ENCODE measurements at places on chromosomes 12 and 14.

DNA sequence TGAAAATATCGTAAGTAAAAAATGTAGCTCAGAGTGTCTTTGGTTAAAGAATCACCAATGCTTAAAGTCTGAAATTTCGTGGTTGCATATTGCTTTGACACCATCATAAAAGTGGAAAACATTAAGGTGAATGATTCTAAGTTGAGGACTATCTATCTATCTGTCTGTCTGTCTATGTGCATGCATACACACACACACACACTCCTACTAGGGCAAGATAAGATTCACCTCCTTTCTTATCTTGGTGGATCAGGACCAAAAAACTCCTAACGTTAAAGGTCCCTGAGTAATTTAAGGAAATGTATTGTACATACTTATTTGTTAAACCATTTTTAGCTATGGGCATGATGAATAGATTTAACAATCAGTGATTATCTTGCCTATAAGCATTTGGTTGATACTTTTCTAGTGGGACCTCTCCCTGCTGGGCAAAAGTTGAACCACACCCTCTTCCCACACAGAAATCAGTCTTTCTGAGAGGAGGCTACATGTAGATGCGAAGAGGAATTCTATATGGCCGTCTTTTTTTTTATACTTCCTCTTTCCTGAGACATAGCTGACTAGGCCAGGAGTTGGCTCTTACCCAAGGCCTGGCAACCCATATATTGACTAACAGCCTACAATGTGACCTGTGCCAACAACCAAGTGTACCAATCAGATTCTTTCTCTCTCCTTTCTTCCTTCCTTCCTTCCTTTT lies 19.3 kb upstream of the LLPH start:
- peak; percentile 11 for DNase-seq

DNA sequence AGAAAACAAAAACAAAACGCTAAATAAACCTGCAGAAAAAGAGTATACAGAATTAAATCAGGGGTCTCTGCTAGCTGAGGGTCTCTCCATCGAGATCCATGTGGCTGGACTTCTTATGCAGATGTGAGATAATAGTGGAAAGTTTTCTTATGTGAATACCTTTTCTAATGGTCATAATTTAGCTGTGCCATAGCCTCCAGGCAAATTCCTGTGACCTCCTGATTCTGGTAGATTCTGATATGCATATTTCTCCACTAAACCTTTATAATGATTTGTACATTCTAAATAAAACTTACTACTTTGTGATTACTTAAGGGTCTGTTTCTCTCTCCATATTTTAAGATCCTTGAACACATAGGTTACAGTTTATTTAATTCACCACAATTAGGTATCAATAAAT lies 1002.6 kb downstream of the GALC start:
- DNase-seq = no peak

- peak; percentile 84 for DNase-seq
Measured at GRCh38 chr12:100967189-100967588, 172.6 kb downstream of the ANO4 start.

- no peak for DNase-seq
Measured at GRCh38 chr14:72975770-72976169, 49.5 kb downstream of the DCAF4 start.

- no peak for DNase-seq
Measured at GRCh38 chr14:102749393-102750305, 27.6 kb upstream of the TRAF3 start.

DNA sequence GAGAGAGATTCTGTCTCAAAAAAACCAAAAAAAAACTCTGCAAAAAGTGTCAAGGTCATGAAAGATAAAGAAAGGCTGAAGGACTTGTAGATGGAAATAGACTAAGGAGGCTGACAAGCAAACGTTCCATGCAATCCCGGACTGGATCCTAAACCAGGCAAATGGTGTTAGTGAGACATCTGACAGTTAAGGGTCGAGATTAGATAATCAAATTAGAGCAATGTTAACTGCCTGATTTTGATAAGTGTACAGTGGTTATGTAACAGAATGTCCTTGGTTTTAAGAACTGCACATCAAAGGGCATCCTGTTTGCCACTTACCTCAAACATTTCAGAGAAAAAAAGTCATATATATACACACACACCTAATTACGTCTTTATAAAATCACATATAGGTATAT lies 3.5 kb upstream of the RAN start:
- DNase-seq = no peak

GRCh38 chr12:91009319-91009950 lies 4.7 kb upstream of the EPYC start:
- no peak for DNase-seq

GRCh38 chr14:65361920-65362319 lies 50.6 kb upstream of the FUT8 start:
- no peak for DNase-seq

DNA sequence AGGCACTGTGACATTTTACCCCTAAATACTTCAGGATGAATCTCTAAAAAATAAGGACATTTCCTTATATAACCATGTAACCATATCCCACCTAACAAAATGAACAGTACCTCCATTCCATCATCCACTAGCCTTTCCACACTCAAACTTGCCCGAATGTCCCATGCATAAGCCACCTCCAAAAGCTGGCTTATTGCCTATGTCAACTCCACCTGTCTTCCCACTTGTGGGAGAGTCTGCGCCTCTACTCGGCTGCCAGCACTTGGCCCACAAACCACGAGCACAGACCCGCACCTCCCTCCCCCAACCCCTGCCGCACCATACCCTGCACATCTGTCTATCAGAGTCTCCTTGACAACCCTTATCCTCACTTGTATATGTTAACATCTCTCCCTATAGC lies 165.8 kb downstream of the CALM1 start:
- no peak for DNase-seq

DNA sequence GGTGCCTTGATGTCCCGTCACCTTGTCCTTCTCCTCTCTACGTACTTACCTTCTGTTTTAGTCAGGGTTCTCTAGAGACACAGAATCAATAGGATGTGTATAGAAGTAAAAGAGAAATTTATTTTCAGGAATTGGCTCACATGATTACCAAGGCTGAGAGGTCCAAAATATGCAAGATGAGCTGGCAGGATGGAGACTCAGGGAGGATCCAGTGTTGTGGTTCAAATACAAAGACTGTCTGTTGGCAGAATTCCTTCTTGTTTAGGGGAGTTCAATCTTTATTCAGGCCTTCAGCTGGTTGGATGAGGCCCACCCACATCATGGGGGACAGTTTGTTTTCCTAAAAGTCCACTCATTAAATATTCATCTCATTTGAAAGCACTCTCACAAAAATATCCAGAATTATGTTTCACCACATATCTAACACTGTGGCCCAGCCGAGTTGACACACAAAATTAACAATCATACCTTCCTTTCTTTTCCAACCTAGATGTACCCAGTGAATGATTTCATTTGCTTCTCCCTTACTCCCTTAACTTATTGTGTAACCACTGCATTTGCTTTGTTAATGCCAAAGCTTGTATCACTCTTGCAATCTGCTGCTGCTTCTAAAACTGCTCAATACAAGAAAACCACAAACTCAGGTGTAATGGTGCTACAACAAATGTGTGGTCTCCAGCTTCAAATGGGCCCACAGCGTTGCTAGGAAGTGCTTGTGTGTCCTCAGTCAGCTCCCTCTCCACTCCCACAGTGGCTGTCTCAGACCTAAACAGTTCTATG lies 195.4 kb upstream of the ARHGAP5 start:
- no peak for DNase-seq

DNA sequence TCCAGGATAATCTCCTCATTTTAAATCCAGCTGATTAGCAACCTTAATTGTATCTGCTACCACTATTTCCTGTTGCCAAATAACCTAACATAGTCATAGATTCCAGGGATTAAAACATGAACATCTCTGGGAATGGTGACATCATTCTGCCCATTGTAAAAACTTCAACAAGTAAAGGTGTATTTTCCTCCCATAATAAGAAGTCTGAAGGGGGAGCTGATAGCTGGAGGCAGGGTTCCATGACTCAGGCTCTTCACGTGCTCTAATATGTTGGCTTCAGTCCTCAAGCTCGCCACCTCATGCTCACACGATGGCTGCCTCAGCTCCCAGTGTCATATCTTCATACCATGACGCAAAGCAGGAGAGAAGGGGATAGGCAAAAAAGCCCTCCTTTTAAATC lies 172.0 kb upstream of the VASH1 start:
- DNase-seq = no peak

GRCh38 chr14:39102265-39102968 lies 618 bp downstream of the SEC23A start:
- DNase-seq = peak; percentile 99

- DNase-seq = no peak
Measured at GRCh38 chr14:106831322-106831720, 1304.9 kb downstream of the TMEM121 start.

DNA sequence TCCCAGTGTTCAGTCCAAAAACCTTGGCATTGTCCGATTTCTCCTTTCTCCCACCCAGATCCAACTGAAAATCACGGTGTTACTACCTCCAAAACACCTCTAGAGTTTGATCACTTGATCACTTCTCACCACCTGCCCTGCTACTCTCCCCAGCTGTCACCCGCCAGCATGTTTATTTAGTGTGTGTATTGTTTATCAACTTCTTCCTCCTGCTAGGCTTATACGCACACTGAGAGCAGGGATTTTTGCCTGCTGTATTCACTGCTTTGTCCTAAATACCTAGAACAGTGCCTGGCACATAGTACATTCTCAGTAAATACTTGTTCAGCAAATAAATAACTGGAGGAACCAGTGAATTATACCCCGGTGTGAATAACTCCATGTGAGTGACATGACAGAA lies 5.0 kb downstream of the BDKRB1 start:
- DNase-seq = no peak

DNA sequence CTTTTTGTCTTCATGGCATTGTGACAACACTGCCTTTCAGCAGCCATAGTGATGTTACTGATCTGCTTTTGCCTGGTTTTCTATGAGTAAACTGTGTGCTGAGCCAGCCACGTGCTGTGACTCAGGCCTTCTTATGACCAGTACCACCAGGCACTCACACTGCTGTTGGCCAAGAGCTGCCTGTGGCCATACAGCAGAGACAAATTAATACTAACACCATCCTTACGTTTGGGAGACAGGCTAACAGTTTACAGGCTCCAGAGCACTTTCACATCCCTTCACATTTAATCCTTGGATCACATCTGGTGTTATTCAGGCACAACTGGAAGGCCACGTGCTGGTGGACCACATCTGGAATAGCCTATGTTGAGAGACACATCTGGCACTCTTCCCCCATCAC lies 377.9 kb downstream of the CCDC91 start:
- DNase-seq = no peak

DNA sequence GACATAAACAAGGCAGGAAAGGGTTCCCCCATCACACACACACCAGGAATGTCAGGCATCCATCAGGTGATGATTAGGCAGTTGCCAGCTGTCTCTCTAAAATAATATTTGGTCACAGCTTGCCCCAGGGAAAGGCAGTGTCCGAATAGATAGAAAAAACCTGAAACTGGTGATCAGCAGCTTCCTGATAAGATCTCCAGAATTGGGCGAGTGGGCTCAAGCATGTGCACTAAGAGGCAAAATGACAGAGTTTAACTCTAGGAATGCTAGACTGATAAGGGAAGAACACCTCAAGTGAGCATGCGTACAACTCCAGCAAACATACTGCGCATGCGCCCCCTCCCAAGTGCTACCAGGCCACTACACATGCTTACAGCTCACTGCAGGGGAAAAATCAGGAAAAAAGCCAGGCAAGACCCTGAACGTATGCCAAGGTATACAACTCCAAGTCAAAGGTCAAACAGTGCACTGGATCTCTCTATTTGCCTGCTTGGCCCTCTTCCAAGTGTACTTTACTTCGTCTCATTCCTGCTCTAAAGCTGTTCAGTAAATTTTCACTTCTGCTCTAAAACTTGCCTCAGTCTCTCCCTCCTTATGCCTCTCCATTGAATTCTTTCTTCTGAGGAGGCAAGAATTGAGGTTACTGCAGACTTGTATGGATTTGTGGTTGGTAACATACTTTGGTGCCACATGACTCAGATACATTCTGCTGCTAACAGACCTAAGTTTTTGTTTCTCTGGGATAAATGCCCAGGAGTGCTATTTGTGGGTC lies 73.5 kb upstream of the VASH1 start:
- DNase-seq = peak; percentile 43

GRCh38 chr14:90305176-90305601 lies 26.6 kb downstream of the NRDE2 start:
- no peak for DNase-seq

GRCh38 chr12:123937707-123938591 lies 34.7 kb downstream of the CCDC92 start:
- no peak for DNase-seq

DNA sequence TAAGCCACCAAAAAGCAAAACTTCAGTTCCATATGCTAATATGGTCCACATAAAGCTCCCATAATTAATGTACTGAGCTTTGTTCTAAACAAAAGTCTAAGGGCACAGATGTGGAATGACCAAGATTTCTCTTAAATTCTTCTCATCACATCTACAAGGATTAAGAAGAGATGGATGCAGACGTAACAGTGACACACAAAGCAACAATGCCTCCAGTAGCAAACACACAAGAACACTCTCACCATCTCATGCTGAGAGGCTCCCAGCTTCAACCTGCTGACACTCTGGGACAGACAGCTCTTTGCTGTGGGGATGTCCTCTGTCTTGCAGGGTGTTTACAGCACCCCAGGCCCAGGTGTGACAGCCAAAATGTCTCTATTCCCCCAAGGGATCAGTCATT lies 48.2 kb downstream of the SETD3 start:
- DNase-seq = no peak

GRCh38 chr12:117367006-117367638 lies 5.7 kb upstream of the NOS1 start:
- DNase-seq = peak; percentile 69

DNA sequence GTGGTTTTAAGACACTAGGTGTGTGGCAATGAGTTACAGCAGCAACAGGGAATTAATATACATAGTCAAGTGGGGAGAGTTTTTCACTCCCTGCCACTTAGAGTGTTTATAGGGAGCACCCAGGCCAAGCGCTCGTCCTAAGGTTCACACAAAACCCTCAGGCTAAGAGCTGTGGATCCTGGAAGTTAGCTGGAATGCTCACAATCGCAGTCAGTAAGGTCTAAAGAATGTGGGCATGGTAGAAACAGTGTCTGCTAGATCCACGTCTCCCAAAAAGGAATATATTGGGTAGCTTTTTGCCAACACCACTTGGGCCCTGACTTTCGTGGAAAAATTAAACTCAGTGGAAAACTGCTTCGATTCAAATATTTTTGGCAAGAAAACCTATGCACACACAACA lies 36.6 kb downstream of the STAB2 start:
- no peak for DNase-seq

- DNase-seq = no peak
Measured at GRCh38 chr12:72738811-72739210, 466.6 kb downstream of the TRHDE start.

GRCh38 chr12:14885718-14886221 lies at the start of gene MGP:
MGP (minus strand) TSS chr12:14885854; CDS start chr12:14885791, 63 bp downstream.
- no peak for DNase-seq

- no peak for DNase-seq
Measured at GRCh38 chr12:1117371-1117770, 126.3 kb downstream of the ERC1 start.

GRCh38 chr12:56775638-56776037 lies 12.5 kb downstream of the HSD17B6 start:
- no peak for DNase-seq

DNA sequence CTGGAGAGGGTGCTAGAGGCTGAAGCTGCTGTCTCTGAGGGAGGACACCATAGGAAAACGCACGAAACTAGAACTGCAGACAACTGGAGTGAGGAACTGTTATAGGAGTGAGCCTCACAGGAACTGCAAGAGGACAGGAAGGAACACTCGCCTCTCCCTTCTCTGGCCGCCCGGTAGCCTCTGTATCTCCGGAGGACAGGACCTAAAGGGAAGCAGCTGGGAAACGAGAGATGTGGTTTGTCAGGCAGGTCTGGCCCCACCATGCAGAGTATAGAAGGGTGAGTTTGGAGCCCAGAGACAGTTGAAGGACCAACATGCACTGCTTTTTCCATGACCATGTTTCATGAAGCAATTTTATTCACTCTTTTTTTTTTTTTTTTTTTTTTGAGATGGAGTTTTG lies 127.3 kb downstream of the EFCAB11 start:
- DNase-seq = no peak
